B cell (primary cell): ENCODE measurements at places on chromosomes 2 and 18. TPM values are rescaled to one million over a fixed set of nuclear protein-coding genes. Genes with fewer than 3 reads are reported as not detected.

HOXD3 gene
- not detected in 2 replicates for total RNA-seq

IL36B gene
- total RNA-seq, result not detected in 2 replicates

CCDC150 gene
- 4.9 and 5.0 TPM in 2 replicates for total RNA-seq

GDF7 gene
- 14.8 and 15.3 TPM in 2 replicates for total RNA-seq

CKAP2L gene
- 0.25 TPM in 1 of 2 replicates, not detected in the other for total RNA-seq

CNDP1 gene
- total RNA-seq, result 0.51 and 0.57 TPM in 2 replicates

WDR33 gene
- 95.2 and 101 TPM in 2 replicates for total RNA-seq

SLC16A14 gene
- 2.4 and 2.7 TPM in 2 replicates for total RNA-seq

ARHGEF33 gene
- total RNA-seq, result 0.20 and 1.5 TPM in 2 replicates

FTCDNL1 gene
- total RNA-seq, result 1.6 and 1.9 TPM in 2 replicates

CREB1 gene
- 149 and 156 TPM in 2 replicates for total RNA-seq

- DNase-seq, result no peak
These were observed 879 bp upstream of the GALNT5 start for GRCh38 chr2:157256626-157257025.

- no peak for DNase-seq
These were observed 14.7 kb upstream of the NEU4 start for GRCh38 chr2:241794250-241794823.

DNA sequence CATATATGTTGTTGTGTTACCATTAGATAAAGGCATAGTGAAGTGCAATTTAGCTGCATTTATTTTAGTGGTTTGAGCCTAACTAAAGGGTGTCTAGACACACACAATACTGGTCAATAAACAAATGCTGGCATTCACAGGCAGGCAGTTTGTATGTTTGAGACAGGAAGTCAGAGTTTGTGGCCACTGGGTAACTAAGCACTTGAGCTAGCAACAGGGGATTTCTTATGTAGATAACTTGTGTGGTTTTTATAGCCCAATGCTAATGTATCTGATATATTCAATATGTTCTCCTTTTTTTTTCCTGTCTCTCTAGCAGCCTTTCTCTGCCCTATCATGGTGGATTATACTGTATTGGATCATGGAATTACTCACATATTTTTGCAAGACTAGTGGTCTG, 38.1 kb downstream of the LRRTM4 start:
- DNase-seq, result no peak

DNA sequence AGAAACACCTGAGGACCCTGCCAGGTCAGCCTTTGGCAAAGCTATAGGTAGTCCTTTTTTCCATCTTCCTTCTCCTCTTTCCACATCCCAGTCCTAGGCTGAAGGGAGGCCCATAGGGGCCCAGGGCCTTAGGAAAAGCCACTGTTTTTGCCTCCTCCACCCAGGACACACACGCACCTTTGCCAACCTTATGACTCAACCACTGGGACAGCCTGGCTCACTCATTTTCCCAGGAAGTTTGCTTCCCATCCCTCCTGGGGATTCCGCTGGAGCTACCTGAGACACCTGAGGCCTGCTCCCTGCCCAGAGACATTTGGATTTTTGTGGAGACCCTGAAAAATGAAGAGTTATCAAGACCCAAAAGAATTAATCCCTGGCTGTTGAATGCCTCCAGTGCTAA, 273.4 kb upstream of the SIX2 start:
- DNase-seq, result no peak

DNA sequence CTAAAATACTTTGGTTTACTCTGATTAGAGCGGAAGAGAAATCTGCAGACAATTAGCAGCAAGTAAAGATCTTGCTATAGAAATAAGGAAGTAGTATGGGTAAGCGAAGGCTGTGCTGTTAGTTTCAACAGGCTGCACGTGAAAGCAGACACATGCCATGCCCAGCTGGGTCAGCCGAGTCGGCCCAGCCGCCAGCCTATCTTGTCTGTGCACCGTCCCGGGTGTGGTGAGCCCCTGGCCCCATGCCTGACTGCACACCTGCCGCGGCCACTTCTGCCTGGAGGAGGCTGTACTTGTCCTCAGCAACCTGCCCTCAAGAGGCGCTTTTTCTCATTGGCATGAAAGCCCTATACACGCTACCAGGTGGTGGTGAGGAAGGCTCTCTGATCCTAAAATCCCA, 185.5 kb downstream of the SEPTIN10 start:
- DNase-seq, result no peak

DNA sequence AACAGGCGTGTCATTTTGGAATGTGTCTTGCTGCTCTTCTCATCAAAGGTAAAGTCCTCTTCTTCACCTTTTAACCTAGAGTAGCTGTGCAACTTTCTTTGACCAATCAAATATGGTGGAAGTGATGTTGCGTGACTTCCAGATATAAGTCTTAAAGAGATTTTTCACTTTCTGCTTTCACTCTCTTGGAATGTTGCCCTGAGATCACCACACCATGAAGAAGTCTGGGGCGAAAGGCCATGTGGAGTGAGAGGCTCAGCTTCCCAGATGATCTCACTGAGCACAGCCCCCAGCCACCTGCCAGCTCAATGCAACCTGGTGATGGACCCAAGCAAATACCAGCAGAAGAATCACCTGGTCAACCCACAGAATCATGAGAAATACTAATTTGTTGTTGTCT, 7.1 kb upstream of the GALNT3 start:
- DNase-seq, result no peak

DNA sequence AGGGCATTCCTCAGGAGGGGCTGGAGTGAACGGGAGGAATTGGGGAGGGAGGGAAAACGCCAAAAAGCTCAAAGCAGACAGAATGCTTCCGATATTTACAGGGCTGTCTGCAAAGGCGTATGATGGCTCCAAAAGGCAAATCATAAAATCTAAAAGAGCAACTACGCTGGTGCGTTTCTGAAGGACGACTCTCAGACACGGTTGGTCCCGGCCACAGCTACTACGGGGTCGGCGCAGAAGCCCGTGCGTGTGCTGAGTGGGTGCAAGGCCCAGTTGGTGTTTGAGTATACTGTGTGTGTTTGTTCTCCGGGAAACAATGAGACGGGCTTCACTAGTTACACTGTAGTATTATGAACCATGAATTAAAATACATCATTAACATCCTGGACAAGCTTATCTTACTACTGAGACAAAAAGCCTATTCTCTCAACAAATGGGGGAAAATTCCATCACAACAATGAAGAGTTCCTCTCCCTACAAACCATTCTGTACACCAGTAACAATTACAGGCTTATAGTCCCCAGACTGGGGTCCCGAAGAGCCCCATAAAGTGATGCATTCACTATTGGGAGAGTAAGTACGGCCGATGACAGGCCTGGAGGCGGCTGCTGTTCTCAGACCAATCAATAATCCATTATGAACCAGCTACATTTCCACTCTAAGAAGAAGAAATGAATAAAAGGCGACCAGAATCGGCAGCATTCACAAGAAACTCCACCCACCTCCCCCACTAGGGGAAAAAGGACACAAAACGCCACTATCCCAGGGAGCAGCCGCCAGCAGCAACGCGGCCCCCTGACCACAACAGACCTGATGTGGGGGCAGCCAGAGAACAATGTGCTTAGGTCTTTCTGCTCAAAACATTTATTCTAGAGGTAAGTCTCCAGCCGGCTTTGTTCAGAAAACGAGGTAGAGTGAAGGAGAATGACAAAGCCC, 43.4 kb downstream of the ZNF516 start:
- no peak for DNase-seq

DNA sequence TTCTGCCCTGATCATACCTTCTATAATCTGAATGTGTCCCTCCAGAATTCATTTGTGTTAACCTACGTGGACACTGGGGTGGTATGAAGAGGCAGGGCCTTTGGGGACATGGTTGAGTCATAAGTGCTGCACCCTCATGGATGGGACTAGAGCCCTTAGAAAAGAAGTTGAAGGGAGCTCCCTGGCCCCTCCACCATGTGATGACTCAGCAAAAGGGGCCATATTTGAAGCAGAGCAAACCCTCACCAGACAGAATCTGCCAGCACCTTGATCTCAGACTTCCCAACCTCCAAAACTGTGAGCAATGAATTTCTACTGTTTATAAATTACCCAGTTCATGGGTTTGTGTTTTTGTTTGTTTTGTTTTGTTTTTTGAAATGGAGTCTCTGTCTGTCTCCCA, 33.4 kb upstream of the CD207 start:
- no peak for DNase-seq

GRCh38 chr2:191465766-191466420, 212.0 kb upstream of the NABP1 start:
- DNase-seq, result no peak

GRCh38 chr2:55137024-55137958, 87.0 kb upstream of the RTN4 start:
- no peak for DNase-seq

- no peak for DNase-seq
These were observed 898.3 kb downstream of the CPS1 start for GRCh38 chr2:211454679-211455078.

- DNase-seq, result no peak
These were observed 204.6 kb downstream of the EIPR1 start for GRCh38 chr2:3173031-3173430.

- DNase-seq, result no peak
These were observed 1588.2 kb downstream of the LRP1B start for GRCh38 chr2:140542627-140543026.

DNA sequence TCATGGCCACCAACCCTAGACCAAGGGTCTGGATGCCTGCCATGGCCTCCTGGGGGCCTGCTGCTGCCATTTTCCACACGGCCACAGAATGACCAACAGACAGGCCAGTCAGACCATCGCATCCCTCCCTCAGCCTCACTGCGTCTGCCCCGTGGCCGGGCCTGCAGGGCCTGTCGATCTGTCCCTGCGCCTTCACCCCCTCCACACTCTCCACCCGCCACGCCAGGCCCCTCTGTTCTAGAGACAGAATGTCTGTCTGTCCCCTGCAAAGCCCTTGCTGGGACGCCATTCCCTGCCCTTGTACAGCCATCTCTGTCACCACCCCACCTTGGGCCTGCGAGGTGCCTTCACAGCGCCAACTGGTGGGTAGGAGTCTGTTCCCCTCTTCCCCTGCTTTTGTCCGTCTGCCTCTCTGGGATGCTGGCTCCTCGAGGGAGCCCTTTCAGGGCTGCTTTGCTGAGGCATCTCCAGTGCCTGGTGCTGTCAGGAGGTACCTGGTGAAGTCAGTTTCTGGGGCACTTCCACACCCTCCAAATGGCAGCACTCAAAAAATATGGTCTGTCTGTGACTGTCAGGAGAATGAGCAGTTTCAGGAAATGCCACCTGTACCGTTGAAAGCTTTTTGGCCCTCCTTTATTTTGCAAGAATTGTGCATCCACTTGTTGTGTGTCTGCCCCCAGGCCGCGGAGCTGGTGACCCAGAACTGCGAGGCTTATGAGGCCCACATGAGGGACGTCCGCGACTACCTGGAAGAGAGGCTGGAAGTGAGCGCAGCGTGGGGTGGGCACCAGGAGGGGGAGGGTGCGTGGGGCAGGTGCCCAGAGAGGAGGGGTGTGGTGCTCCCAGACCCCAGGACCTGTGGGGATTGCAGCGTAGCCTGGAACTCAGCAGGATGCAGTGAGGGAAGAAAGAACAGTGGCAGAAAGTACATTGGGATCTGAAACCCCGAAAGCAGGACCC, 6.7 kb upstream of the ESPNL start:
- no peak for DNase-seq

DNA sequence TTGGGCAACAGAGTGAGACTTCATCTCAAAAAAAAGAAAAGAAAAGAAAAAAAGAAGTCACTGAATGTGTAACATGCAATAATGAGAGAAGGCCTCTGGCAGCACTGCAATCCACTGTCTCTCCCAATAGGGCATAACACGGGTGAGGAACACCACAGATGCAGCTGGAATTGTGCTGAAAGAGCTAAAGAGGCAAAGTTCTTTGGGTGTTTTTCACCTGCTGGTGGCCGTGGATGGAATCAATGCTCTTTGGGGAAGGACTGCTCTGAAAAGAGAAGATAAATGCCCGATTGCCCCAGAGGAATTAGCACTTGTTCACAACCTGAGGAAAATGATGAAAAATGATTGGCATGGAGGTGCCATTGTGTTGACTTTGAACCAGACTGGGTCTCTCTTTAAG, 31.0 kb upstream of the CYBRD1 start:
- no peak for DNase-seq
